ENCODE measurements at places on chromosomes 12 and 14.

DNA sequence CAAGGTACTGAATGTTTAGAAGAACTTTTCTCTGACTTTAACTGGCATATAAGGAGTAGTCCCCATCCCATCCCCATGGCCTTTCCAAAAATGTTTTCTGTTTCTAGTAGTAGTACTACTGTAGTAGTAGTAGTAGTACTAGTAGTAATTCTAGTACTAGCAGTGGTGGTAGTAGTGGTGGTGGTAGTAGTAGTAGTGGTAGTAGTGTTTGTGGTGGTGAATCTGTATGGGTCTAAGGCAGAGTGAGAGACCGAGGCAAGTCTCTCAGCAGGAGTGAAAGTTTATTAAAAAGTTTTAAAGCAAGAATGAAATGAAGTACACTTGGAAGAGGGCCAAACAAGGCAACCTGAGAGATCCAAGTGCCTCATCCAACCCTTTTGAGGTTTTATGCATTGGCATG, 58.6 kb downstream of the FOXN4 start:
- DNase-seq: no peak

- DNase-seq: no peak
Measured at GRCh38 chr12:111777345-111778045, 10.8 kb downstream of the ALDH2 start.

- DNase-seq: no peak
Measured at GRCh38 chr12:54193434-54193833, 4.6 kb upstream of the SMUG1 start.

- no peak for DNase-seq
Measured at GRCh38 chr14:90692061-90692460, 124.2 kb downstream of the TTC7B start.

- no peak for DNase-seq
Measured at GRCh38 chr14:78840898-78841297, 670.7 kb downstream of the NRXN3 start.
